Activated T-cell treated with anti-CD3 and anti-CD28 coated beads, Interleukin-2, amount 50 U/mL, for 24 hours (primary cell): ENCODE measurements at places on chromosomes 13 and 19.

- H3K4me3 ChIP-seq = no peak overlapping the region
- H3K4me1 ChIP-seq = peaks cover 8% of the 10 kb centered on the region
- peak; percentile 79 for DNase-seq
- H3K36me3 ChIP-seq = no peaks in the 10 kb centered on the region
- H3K27me3 ChIP-seq = no peaks in the 10 kb centered on the region
- no peak overlapping the region for H3K27ac ChIP-seq
Observed at GRCh38 chr19:40165362-40165937, 25.8 kb upstream of the MAP3K10 start.

DNA sequence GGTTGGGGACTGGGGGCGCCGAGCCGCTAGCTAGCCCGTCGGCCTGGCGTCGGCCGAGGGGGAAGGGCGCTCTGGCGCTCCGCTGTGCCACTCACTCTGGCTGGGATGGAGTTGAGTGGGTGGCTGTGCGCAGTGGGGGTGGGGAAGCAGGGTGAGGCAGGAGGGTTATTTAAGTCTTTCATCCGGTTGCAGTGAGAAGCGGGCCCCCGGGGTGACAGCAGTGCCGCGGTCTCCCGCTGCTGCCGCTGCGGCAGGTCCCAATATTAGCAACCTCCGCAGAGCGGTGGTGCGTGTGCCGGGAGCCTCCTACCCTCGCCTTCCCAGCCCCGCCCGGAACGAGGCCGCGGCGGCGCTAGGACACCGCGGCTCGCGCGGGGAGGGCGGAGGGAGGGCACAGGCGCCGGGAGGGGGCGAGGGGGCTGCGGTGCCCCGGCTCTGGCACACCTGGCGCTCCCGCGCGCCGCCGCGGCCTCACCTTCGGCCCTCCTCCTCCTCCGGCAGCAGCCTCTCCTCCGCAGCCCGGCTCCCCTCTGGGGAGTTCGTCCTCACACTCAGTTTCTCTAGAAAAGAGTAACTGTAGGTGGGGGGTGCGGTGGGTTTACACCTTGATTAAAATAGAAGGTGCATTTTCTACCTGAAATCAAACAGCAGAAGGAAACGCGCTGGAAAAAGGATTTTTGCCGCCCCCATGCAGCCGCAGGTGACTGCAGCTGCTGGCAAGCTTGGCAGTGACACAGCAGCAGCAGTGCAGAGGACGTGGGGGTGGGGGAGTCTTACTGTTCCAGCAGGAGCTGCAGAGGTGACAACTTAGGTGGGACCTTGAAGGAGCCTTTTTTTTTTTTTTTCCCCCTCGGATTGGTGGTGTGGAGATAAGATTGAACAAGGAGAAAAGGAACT, 4.5 kb downstream of the FGF9 start:
- no peaks in the 10 kb centered on the region for H3K36me3 ChIP-seq
- H3K27me3 ChIP-seq = peaks cover 48% of the 10 kb centered on the region
- DNase-seq = peak; percentile 63
- no peak overlapping the region for H3K27ac ChIP-seq
- peak overlapping the region; percentile 74 for H3K4me3 ChIP-seq

GRCh38 chr19:18456974-18457373, 19.0 kb upstream of the ISYNA1 start:
- H3K4me3 ChIP-seq = no peak overlapping the region
- H3K27ac ChIP-seq = no peak overlapping the region
- no peak for DNase-seq
- H3K36me3 ChIP-seq = peaks cover 75% of the 10 kb centered on the region

GRCh38 chr13:114319441-114319913, 5.2 kb downstream of the CHAMP1 start:
- no peak overlapping the region for H3K4me3 ChIP-seq
- no peak for DNase-seq
- peaks cover 93% of the 10 kb centered on the region for H3K36me3 ChIP-seq
- peak overlapping the region; percentile 74 for H3K27ac ChIP-seq

- no peak for DNase-seq
- no peak overlapping the region for H3K4me3 ChIP-seq
- no peak overlapping the region for H3K27ac ChIP-seq
- no peaks in the 10 kb centered on the region for H3K27me3 ChIP-seq
Observed at GRCh38 chr13:92173254-92173653, 774.8 kb downstream of the GPC5 start.

- H3K4me1 ChIP-seq = peaks cover 25% of the 10 kb centered on the region
- peaks cover 29% of the 10 kb centered on the region for H3K36me3 ChIP-seq
- H3K27me3 ChIP-seq = no peaks in the 10 kb centered on the region
- DNase-seq = no peak
Observed at GRCh38 chr19:37928527-37929286, 21.7 kb downstream of the SIPA1L3 start.

- no peaks in the 10 kb centered on the region for H3K36me3 ChIP-seq
- no peak for DNase-seq
- H3K4me1 ChIP-seq = no peaks in the 10 kb centered on the region
- no peaks in the 10 kb centered on the region for H3K27me3 ChIP-seq
- no peak overlapping the region for H3K4me3 ChIP-seq
Observed at GRCh38 chr13:22422023-22422422, 751.1 kb downstream of the FGF9 start.

- H3K4me3 ChIP-seq = no peak overlapping the region
- H3K27ac ChIP-seq = peak overlapping the region; percentile 26
- peaks cover 84% of the 10 kb centered on the region for H3K36me3 ChIP-seq
- H3K4me1 ChIP-seq = peaks cover 7% of the 10 kb centered on the region
- no peak for DNase-seq
- peaks cover 3% of the 10 kb centered on the region for H3K27me3 ChIP-seq
Observed at GRCh38 chr19:14467816-14468215, 7.3 kb downstream of the PTGER1 start.

DNA sequence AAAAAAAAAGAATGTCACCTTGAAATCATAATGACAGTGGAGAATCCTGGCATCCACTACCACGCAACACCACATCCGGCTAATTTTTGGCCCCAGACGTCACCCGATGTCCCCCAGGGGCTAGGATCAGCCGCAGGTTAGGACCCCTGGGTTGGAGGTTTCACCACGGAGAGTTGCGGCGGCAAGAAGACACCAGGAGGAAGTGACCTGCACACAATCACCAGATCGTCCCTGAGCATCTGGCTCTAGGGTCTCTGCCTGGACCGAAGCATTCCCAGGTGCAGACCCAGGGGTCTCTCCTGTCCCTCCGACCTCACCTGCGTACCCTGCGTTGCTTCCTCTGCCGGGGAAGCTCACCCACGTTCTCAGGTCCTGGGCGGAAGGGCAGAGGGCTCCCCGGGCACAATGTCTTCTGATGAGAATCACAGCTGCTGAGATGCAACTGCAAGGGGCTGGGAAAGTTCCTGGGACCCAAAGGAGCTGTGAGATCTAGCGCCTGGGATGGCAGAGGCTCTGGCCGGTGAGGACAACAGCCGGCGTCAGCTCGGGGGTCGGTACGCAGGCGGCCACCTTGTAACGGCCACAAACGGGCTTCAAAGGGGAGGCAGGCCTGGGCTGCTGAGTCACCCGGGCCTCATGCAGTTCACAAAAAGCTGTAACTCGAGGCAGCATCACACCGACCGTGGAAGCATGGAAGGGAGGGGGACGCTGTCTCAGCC, 111.2 kb downstream of the GADD45B start:
- peaks cover 5% of the 10 kb centered on the region for H3K27me3 ChIP-seq
- no peak overlapping the region for H3K27ac ChIP-seq
- H3K4me3 ChIP-seq = no peak overlapping the region
- DNase-seq = no peak

DNA sequence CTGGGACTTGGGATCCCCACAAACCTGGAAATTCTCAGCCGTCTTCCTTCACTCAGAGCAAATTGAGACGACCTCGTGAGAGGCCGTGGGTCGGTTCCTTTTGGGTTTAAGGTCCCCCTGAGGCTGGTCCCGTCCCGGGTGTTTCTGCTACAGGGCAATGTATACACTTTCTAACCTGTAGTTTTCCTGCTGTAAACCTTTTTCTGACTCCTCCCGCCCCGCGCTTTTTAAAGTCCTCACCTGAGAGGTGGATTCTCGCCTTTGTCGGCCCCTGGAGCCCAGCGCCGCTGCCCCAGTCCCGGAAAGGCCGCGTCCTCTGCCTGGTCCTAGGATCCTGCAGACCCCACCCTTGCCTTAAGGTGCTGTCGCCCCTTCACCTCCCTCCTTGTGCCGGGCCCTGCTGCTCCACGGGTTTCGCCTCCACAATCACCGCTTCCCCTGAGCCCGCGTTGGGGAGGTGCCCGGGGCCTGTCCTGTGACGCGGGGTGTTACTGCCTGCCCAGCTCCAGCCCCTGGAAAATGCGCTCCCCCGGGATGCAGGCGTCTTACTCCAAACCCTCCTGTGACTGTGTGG, 391 bp downstream of the ZNF761 start:
- no peaks in the 10 kb centered on the region for H3K27me3 ChIP-seq
- H3K4me1 ChIP-seq = peaks cover 36% of the 10 kb centered on the region
- peak overlapping the region; percentile 95 for H3K4me3 ChIP-seq
- peak; percentile 60 for DNase-seq

DNA sequence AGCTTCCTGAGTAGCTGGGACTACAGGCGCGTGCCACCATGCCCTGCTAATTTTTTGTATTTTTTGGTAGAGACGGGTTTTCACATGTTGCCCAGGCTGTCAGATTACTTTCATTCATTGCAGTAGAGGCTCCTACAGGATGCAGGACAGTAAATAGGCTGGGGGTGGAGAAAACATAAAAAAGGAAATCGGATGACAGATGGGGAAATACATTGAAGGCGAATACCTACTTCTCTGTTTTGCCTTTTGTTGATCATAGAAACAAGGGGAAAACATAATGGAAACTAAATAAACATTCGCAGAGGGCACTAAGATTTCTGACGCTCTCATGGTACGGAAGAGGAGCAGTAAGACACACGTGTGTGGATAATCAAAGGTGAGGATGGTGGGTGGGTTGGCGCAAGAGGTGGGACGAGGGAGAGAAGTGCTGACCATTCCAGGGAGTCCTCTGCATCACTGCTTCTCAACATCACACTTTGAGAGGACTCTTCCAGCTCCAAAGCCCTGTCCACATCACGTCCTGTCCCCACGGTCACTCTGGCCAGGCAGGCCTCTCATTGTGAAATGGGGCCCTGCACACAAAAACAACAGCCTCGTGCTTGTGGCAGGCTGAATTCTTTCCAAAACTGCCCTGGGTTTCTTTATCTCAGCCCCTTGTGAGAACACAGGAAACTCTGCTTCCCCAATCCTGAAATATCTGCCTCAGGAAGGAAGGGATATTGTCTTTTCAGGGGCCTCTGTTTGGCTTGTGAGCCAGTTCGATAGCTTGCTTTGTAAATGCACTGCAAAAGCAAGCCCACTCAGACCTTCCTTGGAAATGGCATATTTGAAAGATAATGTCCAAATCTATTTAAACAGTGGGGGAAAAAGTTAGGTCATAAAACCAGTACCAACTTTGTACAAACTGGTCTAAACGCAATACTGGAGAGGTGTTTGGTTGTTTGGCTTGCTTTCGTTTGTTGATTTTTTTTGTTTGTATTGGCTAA, 188.5 kb downstream of the FOXO1 start:
- H3K4me1 ChIP-seq = peaks cover 43% of the 10 kb centered on the region
- no peaks in the 10 kb centered on the region for H3K27me3 ChIP-seq
- H3K27ac ChIP-seq = no peak overlapping the region
- DNase-seq = no peak
- H3K4me3 ChIP-seq = no peak overlapping the region

GRCh38 chr19:51365211-51365964, 800 bp downstream of the ETFB start:
- H3K27me3 ChIP-seq = no peaks in the 10 kb centered on the region
- H3K36me3 ChIP-seq = peaks cover 64% of the 10 kb centered on the region
- DNase-seq = peak; percentile 62
- H3K4me1 ChIP-seq = peaks cover 58% of the 10 kb centered on the region

DNA sequence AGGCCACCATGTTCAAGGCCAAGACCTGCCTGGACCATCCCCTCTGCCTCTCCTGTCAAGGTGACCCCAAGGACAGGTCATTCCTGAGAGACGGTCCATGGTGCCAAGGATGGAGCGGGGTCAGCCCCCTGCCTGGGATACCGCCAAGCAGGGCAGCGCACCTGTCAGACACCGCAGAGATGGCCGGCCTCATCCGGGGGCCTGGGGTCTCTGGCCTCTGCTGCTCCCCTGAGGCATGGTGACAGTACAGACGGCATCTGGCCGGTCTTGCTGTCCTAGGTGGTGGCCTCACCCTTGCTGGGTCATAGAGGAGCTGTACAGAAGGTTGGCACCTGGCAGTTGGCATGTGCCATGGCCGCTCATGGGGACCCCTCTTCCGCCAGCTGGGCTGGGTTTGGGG, 11.1 kb downstream of the DDA1 start:
- no peaks in the 10 kb centered on the region for H3K27me3 ChIP-seq
- H3K4me3 ChIP-seq = no peak overlapping the region
- DNase-seq = no peak
- peaks cover 60% of the 10 kb centered on the region for H3K36me3 ChIP-seq
- H3K27ac ChIP-seq = no peak overlapping the region
- H3K4me1 ChIP-seq = peaks cover 6% of the 10 kb centered on the region

DNA sequence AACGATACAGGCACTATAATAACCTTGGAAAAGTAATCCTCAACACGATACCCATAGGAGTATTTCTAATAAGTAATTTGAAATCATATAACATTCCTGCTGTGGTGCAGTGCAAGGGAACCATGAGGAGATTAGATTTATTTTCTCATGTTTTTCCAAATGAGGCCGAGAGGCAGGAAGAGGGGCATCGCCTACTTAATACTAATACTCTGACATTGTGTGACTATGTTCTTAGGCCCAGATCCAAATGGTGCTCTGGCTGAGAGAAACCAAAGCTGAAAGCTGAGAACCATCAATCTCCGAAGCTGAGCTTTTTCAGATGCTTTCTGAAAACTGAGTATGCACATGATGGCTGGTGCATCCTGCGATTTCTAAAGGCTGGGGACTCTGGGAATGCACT, 248.0 kb upstream of the MAB21L1 start:
- no peak overlapping the region for H3K27ac ChIP-seq
- no peak overlapping the region for H3K4me3 ChIP-seq

DNA sequence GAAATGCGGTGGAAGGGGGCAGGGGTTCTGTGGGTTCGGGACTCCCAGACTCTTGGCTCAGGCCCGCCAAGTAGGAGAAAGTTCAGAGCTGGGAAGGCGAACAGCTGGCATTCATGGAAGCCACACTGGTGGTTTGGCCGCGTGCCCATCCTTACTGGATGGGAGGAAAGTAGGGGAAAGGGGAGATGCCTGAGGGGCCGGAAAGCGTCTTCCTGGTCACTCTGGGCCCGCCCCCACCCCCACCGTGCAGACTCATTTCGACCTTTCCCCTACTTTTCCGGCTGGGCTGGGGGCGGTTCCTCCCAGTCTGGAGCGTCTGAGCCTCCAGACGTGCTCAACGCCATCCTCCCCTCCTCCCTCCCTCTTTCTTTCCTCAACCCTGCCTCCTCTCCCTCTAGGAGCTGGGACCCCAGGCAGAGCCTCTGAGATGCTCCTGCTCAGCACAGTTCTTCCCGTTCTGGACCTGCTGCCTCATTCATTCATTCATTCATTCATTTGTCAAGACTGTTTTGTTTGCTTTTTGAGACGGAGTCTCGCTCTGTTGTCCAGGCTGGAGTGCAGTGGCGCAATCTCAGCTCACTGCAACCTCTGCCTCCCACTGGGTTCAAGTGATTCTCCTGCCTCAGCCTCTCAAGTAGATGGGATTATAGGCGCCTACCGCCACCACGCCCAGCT, 3.5 kb downstream of the ANGPTL4 start:
- no peak overlapping the region for H3K4me3 ChIP-seq

GRCh38 chr13:111650626-111651025, 330.2 kb downstream of the TEX29 start:
- no peak overlapping the region for H3K4me3 ChIP-seq
- no peak for DNase-seq
- no peaks in the 10 kb centered on the region for H3K4me1 ChIP-seq
- H3K27me3 ChIP-seq = peaks cover 38% of the 10 kb centered on the region
- no peaks in the 10 kb centered on the region for H3K36me3 ChIP-seq

GRCh38 chr13:35473802-35474201, 2.7 kb downstream of the MAB21L1 start:
- DNase-seq = no peak
- H3K27me3 ChIP-seq = peaks cover 86% of the 10 kb centered on the region
- no peak overlapping the region for H3K4me3 ChIP-seq
- H3K36me3 ChIP-seq = no peaks in the 10 kb centered on the region
